ENCODE measurements at places on chromosomes 12 and 14.

DNA sequence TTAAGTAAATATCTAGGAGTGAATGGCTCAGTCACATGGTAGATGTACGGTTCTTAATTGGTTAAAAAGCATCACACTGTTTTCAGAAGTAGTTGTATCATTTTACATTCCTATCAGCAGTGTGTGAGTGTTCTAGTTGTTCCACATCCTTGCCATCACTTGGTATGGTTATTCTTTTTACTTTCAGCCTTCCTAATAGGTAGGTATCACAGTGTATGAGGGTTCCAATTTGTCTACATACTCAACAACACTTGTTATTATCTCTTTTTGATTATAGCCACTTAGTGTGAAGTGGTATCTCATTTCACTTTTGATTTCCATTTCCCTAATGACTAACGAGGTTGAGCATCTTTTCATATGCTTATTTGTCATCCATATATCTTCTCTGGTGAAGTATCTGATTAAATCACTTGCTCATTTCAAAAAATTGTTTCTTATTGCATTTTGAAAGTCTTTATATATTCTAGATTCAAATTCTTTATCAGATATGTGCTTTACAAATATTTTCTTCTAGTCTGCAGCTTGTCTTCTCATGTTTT is 3.5 kb upstream of the SPRYD3 start:
- DNase-seq = no peak

GRCh38 chr12:7747246-7747645 is at the start of gene CLEC4C:
CLEC4C (minus strand) TSS chr12:7747375; CDS start chr12:7747348, 27 bp downstream.
- DNase-seq = no peak

GRCh38 chr14:54567224-54567638 is 303 bp downstream of the SAMD4A start:
- no peak for DNase-seq

DNA sequence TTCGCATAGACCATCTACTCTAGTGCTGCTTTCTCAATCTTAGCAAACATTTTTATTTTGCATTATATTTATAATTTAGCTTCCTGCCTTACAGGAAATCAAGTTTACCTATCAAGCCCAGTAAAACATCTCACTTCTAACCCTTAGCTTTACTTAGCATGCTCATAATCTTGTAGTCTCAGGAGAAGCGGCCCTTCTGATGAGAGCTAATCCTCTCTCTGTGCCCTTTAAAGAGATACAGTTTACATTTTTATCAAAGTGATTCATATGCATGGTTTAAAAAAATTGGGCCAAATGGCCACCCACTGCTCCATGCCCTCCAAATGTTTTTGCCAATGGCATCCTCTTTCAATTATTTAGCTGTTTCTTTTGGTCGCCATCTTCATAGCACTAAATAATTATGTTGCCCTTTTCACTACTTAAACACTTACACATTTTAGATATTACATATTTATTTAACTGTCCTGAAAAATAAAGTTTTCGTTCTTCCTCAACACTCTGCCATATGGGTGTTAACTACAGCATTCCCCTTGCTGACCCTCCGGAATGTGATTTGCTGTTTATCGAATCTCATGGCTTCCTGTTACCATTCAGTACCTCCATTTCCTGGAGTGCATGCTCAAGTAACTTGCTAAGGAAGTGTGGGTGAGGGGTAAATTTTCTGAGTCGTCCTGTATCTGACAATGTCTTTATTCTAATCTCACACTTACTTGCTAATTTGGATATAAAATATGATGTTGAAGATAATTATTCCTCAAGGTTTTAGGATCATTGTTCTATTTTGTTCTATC is 29.3 kb downstream of the YLPM1 start:
- no peak for DNase-seq

- DNase-seq = no peak
Measured at GRCh38 chr12:95100264-95101190, 27.1 kb upstream of the NR2C1 start.

- no peak for DNase-seq
Measured at GRCh38 chr12:67989184-67989920, at the start of gene IFNG-AS1. IFNG-AS1 (plus strand) TSS chr12:67989447.

- no peak for DNase-seq
Measured at GRCh38 chr12:80442426-80443222, 1.4 kb upstream of the PTPRQ start.

DNA sequence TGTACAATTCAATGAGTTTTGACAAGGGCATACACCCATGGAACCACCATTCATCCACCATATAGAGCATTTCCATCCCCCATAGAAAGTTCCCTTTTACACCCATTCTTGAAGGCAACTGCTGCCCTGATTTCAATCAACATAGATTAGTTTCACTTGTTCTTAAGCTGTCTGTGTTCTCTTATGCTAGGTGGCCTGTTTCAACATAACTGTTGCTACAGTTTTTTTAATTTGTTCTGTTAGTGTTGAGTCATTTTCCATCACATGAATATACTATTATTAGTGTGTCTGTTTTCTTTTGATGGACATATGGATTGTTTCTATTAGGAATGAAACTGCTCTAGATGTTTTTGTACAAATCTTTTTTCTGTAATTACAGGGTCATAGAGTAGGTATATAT is 123.4 kb downstream of the PTPRQ start:
- DNase-seq = no peak

- no peak for DNase-seq
Measured at GRCh38 chr14:100850841-100851585, 25.1 kb downstream of the MEG3 start.

Measured in fibroblast of skin of left biceps (primary cell).